ENCODE measurements at places on chromosomes 13 and 19. TPM values are rescaled to one million over a fixed set of nuclear protein-coding genes. Genes with fewer than 3 reads are reported as not detected.

Gene RNF225
- total RNA-seq, result not detected

DNA sequence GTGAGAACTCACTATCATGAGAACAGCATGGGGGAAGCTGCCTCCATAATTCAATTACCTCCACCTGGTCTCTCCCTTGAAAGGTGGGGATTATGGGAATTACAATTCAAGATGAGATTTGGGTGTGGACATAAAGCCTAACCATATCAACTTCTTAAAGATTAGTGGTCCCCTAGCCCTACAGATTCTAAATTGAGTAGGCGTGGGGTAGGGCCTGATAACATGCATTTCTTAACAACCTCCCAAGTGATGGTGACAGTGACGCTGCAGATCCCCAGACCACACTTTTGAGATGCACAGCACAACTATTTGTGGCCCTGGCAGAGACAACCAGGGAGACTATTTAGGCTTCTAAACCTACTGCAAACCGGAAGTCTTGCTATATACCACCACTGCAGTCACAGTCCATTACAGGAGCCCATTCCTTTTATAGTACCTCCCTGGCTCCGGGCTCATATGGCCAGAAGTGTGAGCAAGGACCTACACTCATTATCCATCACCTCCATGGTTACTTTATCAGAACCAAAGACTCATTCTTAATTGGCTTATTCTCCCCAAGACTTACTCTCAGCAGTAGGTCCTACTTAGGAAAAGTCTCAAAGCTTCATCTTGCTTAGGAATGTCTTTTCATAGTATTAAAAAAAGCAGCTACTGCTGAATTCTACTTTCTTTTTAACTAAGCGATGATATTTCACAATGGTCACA is 2.1 kb upstream of the DPY19L3 start:
- no peak for DNase-seq

DNA sequence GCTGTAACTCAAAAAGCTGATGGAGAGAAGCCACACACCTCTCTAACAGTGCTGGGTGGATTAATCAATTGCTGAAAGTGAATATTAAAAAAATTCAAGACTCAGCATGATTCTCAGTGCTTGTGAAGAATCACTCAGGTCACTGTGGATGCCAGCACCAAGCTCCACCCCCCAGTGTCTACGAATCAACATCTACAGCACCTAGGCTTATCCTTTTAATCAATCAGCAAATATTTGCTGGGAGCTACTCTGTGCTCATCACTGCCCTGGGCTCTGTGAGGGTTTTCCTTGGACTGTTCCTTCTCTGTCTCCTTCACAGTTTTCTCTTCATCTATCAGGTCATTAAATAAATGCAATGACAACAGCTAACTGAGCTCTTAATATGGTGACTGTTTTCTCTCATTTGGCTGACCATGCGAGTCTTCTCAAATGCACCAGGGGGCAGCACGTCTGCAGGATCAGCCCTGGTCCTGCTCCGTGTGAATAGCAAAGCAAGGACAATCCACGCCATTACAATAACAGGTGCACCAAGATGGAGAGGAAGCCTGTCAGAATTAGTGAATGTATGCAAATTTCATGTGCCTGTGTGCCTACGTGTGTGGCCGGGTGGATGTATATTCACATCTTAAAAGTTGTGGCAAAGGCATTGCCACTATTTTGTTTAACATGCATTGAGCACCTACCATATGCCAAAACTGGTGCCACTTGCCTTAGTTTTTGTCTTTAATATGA is 14.6 kb upstream of the C13orf42 start:
- no peak for DNase-seq

Gene OR7A5
- total RNA-seq, result 0.22 TPM

Gene B3GNT3
- total RNA-seq, result 0.58 TPM

Measured in sciatic nerve (tissue), 2 donors.